ENCODE measurements at places on chromosomes 2 and 18.

DNA sequence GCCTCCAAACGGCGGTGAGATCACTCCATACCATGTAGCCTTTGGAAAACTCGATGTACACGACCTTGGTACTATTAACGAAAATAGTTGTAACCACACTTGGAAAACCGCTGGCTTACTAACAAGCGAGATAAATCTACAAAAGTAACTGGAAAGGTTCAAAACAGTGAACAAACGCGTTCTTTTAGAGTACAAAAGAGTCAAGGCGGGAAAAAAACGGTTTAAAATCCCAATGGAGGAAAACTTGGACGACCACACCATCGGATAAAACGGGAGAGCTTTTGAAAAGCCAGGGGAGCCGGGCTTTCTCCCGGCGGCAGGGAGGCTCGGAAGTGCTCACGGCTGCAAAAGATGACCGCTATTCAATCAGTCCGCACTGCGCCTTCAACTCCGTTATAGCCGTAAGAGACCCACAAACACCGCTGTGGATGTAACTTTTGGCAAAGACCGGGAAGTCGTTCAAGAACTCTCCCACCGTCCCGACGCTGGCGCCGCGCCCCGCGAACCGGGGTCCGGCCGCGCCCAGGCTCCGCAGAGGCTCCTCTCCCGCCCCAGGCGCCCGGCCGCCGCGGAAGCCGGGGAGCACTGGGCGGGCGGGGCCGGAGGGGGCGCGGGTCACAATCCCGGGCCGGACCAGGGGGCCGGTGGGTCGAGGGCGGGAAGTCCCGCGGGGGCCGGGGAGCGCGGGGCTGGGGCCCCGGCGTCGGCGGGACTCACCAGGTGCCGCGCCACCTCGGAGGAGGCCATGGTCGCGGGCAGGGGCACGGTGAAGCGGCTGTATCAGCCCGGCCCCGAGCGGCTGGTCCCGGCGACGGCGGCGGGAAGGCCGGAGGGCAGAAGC lies 465 bp downstream of the SEPTIN10 start:
- DNase-seq, result no peak

DNA sequence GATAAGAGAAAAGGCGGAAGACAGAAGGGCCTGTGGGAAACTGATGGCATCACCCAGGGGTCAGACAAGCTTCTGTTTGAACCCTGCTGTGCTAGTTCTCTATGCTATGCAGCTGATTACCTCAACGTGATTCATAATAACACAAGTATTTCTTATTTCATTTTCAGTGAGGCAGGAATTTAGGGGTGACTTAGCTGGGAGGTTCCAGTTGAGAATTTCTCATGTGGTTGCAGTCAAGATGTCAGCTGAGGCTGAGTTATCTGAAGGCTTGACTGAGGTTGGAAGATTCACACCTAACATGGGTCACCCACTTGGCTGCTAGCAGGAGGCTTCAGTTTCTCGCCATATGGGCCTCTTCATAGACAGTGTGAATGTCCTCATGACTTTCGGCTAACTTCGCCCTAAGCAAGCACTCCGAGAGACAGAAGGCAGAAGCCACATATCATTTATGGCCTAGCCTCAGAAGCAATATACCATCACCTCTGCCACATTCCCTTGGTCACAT lies 34.0 kb upstream of the TMEM131 start:
- DNase-seq, result no peak

DNA sequence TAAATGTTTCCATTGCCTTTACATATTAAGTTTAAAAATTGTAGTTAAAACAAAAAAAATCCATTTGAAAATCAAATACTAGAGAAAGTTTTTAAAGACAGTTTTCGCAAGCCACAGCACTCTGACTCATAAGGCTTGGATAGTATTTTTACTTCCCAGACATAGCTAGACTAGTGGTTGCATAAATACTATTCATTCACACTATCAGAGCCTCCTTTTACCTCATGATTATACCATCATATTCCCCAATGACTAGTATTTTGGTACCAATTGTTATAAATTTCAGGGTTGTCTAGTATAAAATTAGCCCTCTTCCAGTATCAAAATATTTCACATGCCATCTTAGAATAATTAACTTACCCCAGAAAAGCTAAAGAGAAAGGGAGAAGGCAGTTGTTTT lies 393.5 kb downstream of the ERBB4 start:
- DNase-seq, result no peak

- no peak for DNase-seq
These were observed 50.3 kb downstream of the TSN start for GRCh38 chr2:121805766-121806143.

GRCh38 chr2:46983065-46983801 lies 67.6 kb upstream of the MCFD2 start:
- DNase-seq, result no peak

- DNase-seq, result no peak
These were observed 28.0 kb upstream of the EDAR start for GRCh38 chr2:109017017-109017416.

DNA sequence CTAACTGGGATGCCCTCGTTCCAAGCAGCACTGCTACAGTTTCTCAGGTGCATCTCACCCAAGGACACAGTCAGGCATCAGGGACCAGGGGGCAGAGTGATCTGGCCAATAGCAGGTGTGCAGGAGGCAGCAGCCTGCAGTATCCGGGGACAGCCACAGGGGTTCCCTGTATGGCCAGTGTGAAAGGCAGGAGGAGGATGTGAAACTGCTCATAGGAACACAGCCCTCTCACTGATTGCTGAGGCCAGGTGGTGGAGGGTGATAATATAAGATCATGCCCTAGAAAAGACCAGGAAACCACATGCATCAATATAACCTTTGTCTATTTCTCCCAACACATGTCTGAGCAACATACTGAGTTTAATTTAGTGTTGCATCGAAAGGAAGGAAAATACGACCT lies 112.7 kb upstream of the TACR1 start:
- no peak for DNase-seq

DNA sequence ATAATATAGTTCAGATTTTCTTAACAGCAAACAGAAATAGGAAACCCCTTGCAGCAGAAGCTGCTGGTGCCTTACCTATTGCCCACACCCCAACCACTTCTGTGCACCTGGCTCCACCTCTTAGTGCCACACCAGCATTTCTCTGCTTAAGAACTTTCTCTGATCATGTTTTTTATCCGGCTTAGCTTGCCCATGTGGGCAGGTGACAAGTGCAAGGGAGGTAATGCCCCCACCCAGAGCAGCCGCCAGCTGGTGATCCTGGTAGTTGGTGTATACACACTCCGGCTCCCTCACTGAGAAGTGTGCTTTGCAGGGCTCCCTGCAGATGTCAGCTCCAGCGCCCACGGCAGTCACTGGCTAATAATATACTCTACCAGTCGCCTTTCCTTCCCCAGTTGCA lies 126.3 kb downstream of the ALPK2 start:
- DNase-seq, result no peak

DNA sequence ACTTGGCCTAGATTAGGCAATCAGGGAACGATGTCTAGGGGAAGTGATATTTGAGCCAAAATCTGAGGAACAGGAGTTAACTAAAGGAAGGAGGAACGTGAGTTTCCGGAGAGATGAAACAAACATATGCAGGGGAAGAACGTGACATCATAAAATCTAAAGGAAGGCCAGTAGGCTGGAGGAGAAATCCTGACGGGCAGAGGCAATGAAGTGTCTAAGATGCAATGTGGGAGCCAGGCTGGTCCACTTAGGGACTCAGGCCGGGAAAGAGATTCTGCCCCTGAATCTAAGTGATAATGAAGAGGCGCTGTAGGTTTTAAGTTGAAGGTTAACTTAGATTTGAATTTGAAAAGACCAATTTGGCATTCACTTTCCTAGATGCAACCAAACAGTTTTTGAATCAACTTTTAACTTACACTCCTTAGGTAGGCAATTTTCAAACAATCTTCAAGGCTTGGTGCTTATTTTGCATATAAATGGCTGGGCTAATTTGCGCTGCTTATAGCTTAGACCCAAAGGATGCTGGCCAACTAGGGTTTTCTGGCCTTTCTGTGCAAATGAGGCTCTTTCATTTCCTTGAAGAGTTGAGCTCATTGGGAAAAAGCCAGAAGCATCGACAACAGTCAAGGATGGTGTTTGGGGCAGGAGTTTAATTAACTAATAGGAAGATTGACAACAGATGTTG lies 221.7 kb downstream of the SOX11 start:
- DNase-seq, result no peak

DNA sequence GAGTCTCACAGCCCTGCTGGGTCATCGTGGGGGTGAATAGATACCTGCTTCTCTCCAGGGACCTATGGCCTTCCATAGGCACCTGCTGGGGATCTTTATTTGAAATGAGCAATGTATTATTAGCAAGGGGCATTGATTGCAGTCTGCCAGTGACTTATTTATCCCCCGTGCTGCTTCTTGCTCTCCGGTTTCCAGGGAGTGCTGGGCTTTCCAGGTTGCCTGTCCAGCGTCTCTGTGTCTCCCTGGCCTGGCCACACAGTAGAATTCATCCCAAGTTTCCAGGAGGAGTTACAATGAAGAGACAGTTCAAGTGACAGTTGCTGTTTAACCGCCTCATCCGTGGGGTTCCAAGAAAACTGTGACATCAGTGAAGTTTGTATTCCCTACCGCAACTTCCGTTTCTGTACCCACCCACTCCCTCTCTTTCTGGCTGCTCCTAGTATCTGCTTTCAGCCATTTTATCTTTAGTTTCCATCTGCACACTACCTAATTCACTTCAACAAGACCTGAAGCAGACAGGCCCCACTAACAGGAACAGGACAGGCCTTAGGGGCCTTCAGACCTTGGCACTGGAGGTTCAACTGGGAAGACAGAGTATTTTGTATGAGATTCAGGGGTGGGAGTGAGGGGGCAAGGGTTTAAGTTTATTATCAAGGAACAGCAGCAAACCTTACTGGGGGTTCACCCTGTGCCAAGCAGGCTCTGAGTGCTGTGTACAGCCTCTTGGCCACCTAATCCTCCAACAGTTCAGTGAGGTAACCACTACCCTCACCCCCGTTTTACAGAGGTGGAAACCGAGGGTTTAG lies 134.8 kb downstream of the PRKCE start:
- DNase-seq, result no peak

DNA sequence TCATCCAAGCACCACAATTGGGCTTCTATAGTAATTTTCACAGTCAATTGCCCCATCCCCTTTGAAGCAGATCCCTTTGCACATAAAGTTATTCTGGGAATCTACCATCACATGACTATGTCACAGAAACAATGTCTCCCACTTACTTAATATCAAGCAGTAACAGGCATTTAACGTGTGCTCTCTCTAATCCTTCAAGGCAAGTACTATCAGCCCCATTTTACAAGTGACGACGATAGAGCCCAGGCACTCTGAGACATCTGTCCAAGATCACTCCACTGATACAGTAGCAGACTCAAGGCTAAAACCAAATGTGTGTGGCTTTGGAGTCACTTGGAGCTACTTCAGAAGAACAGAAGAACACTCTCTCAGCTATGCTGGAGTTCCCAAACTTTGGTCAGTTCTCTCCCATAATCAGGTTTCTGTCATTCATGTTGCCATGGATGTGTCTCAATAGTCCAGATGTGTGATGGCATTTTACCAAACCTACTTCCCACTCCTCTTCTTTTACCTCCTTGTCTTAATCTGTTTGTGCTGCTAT lies 39.7 kb downstream of the PID1 start:
- no peak for DNase-seq

DNA sequence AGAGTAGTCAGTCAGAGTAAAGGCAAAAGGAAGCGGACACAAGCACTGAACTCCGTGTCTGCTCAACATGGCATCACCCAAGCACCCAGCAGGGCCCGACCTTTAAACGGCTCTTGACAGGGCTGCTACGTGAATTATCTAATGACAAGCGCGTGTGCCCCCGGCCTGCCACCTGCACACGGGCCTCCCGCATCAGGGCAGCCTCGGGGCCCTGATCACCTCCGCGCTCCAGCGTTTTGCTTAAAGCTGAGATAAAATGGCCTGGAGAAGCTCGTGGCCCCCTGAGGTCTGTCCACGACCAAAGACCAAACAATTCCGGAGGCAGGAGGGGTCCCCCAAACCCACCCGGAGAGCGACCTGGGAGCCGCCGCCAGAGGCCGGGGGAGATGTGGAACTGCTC lies 376 bp downstream of the NDUFA10 start:
- no peak for DNase-seq

- no peak for DNase-seq
These were observed 187.9 kb downstream of the BCL11A start for GRCh38 chr2:60365556-60365955.

GRCh38 chr2:17918789-17919188 lies 40.3 kb downstream of the KCNS3 start:
- no peak for DNase-seq

DNA sequence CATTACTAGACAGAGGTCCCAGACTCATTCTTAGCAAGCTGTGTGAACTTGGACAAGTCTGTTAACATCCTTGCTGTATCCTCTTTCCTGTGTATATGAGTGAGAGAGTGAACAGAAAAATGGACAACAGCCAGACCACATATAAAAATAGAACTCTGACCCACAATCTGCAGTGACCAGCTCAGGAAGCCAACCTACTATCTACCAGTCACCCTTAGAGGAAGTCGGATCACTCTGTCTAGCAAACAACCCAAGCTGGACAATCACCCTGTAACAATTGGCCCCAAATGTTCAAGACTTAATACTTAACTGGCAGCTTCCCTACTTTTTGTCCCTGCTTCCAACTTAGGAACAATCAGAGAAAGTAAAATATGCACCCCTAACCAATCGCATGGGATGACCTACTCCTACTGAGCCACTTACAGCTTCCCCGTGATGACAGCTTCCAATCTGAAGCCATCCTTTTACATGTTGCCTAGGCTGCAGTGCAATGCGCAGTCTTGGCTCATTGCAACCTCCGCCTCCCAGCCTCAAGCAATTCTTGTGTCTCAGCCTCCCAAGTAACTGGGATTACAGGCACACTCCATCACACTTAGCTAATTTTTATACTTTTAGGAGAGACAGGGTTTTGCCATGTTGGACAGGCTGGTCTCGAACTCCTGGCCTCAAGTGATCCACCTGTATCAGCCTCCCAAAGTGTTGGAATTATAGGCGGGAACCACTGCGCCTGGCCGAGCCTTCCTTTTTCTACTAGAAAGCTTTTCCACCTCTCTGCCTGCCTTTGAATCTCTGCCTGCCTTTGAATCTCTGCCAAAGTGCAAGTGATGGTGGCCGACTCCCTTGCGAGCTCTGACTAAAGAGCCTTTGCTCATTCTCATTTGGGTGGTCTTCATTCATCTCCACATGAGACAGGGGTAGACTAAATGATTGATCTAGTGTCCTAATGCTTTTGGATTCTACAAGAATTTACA lies 158.3 kb upstream of the NDUFV2 start:
- no peak for DNase-seq

DNA sequence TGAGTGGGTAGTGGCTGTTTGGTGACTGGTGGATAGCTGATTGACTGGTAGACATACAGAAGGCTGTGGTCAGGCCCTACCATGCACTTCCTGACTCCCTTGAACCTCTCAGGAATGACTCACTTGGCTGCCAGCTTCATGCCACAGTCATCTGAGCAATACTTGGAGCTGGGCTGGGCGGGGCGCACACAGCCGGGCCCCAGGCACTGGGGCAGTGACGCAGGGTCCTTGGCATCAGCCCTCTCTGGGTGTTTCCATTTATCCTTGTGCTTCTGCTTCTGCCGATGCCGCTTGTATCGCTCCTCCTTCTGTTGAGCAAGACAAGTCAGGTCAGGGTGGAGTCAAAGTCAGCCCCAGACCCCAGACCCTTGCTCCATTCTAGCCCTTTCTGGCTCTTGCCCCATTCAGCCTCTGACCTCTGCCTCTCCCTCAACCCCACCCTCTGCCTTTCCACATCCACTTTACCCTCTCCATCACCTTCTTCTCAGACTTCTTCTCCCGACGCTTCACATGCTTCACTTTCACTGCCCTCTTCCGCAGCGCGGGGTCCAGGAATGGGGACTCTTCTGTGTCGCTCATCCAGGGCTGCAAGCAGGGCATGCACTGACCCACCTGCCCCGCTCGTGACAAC lies 3.0 kb upstream of the MBD1 start:
- DNase-seq, result no peak

- DNase-seq, result no peak
These were observed 657.0 kb downstream of the ARHGAP15 start for GRCh38 chr2:143786026-143786765.

Measured in NCI-H2081 treated with DMSO at 0.1 percent for 48 hours (cell line).